ENCODE measurements at places on chromosomes 5 and 9.
A peak's percentile ranks its signal among the peaks of the same experiment; 100 is the strongest.

DNA sequence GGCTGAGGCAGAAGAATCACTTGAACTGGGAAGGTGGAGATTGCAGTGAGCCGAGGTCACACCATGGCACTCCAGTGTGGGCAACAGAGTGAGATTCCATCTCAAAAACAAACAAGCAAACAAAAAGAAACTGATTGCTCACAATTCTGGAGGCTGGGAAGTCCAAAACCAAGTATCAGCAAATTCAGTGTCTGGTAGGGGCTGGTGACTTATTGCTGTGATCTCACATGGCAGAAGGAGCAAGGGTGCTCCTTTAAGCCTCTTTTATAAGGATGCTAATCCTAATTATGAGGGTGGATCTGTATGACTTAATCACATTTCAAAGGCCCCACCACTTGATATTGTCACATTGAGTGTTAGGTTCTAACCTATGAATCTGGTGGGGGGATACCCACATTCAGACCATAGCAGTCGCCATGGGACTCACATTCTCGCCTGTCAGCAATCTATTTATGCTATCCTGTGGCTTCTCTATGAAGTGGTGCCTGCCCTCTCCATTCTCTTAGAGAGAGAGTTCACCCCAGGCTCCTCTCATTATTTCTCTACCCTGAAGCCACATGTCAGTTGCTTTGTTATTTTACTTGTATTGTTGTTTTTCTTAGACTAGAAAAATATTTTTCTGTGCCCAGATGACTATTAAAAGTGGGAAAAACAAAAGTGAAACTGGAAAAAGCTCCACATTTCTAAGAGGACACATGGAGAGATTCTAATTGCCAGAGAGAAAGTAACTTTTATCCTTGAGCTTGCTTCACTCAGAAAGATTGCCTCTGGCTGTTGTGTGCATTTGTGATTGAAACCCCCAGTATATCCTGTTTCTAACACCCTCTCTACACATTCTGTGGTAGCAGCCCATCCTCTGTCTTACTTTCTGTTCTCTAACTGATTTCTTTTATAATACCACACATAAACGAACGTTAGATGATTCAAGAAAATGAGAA is 18.8 kb upstream of the PRLR start:
- no peak for DNase-seq

GRCh38 chr9:113519426-113520108 is 56.0 kb downstream of the RGS3 start:
- no peak for DNase-seq

GRCh38 chr9:3916411-3916810 is 383.5 kb downstream of the GLIS3 start:
- no peak for DNase-seq

GRCh38 chr5:143135832-143136551 is 267.5 kb downstream of the NR3C1 start:
- DNase-seq = no peak

DNA sequence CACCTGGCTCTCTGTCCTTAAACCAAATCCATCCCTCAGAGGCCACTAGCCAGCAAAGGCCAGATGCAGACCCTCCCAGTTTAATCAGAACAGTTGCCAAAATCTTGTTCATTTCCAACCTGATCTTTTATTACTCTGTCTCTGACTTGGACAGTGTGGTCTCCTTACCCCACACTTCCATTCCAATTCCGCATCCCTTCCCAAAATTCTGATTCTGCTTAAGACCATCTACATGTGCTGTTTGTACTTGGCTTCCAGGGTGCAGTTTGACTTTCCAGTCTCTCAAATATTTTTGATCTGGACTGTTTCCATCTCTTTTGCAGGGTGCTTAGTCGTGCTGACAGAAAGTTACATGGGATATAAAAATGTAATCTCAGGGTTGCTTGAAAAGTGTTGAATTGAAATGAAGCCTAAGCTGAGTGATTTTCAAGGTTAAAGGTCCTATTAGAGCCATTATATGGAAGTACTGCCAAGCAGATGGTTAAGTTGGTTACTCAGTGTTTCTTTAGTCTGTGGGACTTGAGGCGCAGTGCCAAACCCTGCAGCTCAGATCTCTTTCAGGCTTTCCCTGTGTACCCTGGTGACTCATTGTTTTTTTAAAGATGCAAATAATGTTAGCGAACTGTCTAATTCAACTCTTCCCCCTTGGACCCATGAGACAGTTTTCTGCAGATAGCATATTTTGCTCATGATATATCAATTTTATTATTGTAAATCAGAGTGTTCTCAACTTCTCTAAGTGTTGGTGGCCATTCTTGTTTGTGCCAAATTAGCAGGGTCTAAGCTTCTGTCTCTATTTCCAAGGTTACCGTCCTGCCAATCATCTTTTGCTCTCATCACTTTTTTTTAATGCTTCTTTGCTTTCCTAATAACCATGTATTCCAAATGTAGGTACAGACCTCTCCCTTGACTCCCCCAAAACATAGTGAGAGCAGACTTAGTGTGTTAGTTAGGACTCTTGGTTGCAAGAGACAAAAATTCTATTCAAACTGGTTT is 18.2 kb upstream of the DCP2 start:
- peak; percentile 46 for DNase-seq

DNA sequence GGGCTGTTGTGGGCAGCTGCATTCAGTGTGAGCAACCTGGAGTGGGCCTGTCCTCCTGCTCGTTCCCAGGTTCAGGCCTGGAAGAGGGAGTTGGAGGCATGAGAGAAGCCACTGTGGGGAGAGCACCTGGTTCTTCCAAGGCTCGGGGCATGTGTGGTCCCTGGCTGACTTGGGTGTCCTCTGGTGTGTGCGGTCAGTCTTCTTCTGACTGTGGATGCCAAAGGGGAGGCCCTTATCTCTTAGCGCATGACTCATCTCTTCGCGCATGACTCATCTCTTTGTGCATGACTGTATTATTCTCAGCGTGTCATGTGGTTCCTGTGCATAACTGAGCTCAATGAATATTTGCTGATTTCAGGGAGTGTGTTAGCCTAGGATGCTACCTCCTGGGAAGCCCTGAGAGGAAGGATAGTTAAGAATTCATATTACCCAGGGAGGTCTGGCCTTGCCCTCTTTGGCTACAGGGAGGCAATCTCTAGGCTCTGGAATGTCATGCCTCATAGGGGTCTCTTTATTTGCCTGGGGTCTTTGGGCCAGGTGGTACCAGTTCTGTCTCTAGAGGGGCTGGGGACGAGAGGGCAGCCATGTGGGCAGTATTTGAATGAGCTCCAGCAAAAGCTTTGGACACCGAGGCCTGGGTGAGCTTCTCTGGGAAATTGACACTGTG is 188.7 kb downstream of the HSPA4 start:
- no peak for DNase-seq

DNA sequence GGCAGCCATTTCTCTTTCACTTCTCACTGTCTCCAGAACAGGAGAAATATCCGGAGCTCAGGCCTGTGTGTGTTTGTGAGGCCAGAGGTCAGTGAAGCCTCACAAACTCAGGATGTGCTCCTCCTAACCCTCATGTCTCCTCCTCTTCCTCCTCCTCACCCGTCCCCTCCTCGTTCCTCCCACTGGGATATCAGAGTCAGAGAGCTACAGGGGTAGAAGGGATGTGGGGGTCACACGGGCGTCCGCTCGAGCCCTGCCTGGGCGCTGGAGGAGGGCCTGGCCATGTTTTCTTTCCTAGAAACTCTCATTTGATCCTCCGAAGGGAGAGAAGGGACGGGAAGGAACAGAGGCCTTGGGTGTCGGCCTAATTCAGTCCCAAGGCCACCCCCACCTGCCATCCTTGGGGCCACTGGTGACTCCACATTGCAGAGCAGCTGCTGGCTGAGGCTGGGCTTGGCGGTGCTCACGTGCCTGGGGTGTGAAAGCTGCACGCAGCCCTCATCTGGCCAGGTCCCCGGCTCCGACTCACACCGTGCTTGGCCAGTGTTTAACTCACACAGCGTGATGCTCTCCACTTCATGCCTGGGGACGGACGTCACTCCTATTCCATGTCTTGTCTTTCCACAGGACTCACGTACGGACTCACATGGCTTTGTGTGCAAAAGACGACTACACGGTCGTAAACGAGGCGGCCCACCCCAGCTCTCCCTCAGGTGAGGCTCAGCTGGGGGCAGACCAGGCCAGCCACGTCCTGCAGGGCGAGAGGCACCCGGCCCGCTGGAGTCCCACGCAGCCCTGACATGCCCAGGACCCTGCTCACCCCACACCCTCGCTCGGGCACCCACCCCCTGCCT is 22.6 kb upstream of the SLC6A19 start:
- DNase-seq = no peak

DNA sequence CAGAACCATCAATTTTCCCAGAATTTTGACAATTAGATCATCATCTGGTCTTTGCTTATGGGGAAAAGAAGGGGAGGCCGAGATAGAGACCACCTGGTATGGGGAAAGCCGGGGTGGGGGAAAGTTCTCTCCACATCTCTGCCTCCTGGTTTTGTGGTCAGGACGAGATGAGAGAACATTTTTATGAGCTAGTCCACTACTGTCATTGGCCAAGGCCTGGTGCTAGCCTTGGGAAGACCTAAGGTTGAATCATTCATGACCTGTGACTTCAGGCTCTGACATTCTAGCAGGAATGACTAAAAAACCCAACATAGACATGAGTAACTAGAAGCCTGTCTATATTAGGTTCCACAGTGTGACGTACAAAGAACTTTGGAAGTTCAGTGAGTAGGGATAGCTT is 135.2 kb downstream of the PTTG1 start:
- DNase-seq = no peak

- DNase-seq = no peak
These were observed 71.0 kb downstream of the PGM5 start for GRCh38 chr9:68427216-68427977.

- DNase-seq = no peak
These were observed 455.6 kb upstream of the ACTBL2 start for GRCh38 chr5:57938174-57938557.

- DNase-seq = no peak
These were observed 135.7 kb upstream of the GDNF start for GRCh38 chr5:37975531-37975930.

DNA sequence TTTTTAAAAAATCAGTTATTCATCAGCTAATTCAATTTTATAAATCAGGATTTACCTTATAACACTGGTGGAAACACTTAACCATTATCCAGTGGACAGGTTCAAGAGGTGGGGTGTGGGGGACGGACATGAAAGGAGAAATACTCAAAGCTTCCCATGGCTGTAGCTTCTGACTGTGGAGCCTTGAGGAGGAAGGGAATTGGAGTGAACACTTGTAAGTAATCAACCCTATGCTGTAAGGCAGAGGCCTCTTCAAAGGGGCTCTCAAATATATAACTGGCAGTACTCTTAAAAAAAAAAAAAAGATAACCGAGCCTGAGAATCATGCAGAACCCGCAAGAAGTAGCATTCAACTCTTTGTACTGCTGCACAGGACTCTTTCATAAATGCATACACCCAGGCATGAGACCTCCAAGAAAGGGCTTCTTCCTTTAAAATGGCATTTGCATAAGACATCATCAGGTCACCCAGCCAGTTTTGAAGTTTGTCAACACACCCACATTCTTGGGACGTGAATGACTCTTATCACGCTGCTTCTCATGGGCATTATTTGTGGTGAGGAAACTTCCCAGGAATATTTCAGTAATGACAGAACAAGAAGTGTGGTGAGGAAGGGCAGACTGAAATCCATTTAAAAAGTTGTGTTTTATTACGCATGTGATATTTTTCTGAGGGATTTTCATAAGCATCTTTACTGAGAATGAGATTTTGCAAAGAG is 8.1 kb downstream of the OSMR start:
- no peak for DNase-seq

DNA sequence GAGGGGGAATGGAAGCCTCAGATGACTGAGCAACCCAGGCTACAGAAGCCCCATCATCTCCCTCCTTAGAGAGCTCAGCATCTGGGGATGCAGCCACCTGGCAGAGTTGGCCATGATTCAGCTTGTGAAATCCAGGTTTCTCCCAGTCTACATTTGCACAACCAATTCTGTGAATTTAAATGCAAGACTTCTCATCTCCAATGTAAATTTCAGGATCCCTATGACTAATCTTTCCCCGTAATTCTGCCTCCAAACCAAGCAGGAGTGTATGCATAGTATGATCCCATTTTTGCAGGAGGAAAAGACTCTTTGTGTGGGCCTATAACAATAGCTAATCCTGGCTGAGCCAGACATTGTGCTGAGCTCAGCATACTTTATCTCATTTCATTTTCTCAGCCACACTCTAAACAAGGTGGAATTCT is 59.6 kb upstream of the IL17B start:
- DNase-seq = no peak

GRCh38 chr5:32168460-32169033 is 5.6 kb downstream of the GOLPH3 start:
- no peak for DNase-seq

DNA sequence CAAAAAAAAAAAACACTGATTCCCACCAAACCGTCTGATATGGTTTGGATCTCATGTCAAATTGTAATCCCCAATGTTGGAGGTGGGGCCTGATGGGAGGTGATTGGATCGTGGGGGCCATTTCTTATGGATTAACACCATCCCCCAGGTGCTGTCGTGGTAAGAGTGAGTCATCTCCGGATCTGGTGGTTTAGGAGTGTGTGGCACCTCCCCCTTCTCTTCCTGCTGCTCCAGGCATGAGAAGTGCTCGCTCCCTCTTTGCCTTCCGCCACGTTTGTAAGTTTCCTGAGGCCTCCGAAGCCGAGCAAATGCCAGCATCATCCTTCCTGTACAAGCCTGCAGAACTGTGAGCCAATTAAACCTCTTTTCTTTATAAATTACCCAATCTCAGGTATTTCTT is 45.2 kb downstream of the HSD17B3 start:
- no peak for DNase-seq

GRCh38 chr5:63500242-63500641 is 462.0 kb downstream of the HTR1A start:
- no peak for DNase-seq

GRCh38 chr5:8383616-8384015 is 514.7 kb downstream of the MTRR start:
- DNase-seq = peak; percentile 33

GRCh38 chr9:38651400-38652042 is 31.1 kb upstream of the ANKRD18A start:
- DNase-seq = no peak

DNA sequence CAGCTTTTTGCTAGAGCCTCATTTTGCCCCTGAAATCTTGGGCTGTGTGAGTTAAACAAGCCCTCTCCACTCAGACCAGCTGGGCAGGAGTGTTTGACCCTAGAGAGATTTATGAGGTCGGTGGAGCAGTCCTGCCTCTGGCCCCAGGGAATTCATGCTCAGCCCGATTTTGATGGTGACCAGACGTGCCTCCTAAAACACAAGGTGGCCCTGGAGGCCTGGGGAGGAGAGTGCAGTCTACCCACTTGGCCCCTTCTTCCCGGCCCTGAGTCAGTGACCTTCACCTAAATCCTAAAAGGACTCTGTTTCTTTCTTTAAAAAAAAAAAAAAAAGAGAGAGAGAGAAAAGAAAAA is 86.6 kb upstream of the SAP30L start:
- DNase-seq = no peak
